Cortex of kidney (tissue), 1 donor: ENCODE measurements at places on chromosomes 1 and 21.

GRCh38 chr1:60329651-60330050 lies 256.1 kb upstream of the C1orf87 start:
- DNase-seq: no peak

GRCh38 chr1:16458831-16459230 lies 18.3 kb downstream of the NECAP2 start:
- no peak for DNase-seq

GRCh38 chr1:244633140-244633539 lies 19.8 kb upstream of the DESI2 start:
- no peak for DNase-seq

GRCh38 chr1:79896140-79896539 lies 889.6 kb upstream of the ADGRL4 start:
- no peak for DNase-seq

DNA sequence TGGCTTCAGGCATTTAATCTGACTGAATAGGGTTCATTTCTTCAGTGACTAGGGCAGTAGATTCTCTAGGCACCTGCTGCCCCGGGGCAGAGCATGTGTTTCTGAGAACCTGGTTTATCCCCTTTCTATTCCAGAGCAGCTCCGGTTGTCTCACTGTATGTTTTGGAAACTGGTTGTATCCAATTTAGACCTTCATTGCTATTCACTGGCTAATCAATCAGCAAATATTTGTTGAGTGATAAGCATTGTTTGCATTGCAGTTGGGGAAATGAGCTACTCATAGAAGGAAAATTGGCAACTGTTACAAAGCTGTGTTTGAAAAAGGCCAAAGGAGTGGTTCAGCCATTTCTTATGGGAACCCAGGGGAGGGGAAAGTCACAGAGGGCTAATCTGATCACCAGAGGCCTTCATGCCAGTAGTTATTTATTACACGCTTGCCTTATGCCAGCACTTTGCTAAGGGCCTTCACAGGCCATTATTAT lies 2.9 kb downstream of the QSOX1 start:
- no peak for DNase-seq

DNA sequence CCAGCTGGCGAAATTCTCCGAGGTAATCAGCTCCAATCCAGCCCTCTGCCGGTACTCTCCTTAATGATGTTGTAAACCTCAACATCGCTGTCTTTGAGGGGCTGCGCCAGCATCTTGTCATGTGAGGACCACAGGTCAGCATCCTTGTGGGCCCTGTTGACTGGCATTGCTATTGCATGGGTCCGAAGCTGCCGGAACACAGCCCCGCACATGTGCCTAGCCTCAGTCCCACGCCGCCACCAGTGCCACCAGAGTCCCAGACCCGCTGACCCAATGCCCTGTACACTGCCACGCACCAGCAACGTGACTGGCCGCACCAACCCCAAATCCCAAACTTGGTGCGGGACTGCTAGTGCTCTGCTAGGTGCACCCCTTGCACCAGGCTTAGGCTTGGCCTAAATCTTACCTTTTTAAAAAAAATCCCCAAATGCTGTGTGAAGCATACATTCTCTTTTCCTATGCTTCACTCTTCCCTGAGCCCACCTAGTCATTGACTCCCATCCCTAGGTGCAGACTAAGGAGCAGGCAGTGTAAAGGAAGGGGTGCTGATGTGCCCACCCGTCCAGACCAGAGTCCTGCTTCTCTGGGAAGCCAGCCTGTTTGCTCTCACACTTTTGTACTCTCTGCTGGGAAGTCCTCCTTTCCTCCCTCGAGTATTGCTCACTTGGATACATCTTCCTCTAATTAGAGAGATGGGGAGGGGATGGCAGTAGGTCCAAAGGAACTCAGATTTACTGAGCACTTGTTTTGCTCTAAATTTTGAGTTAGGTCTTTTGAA lies 81.9 kb upstream of the ARTN start:
- no peak for DNase-seq

- no peak for DNase-seq
Measured at GRCh38 chr21:40351006-40351405, 483.8 kb downstream of the PCP4 start.

- no peak for DNase-seq
Measured at GRCh38 chr1:53766831-53767405, 28.0 kb upstream of the GLIS1 start.

- no peak for DNase-seq
Measured at GRCh38 chr1:75720820-75721219, 3.7 kb upstream of the ACADM start.

DNA sequence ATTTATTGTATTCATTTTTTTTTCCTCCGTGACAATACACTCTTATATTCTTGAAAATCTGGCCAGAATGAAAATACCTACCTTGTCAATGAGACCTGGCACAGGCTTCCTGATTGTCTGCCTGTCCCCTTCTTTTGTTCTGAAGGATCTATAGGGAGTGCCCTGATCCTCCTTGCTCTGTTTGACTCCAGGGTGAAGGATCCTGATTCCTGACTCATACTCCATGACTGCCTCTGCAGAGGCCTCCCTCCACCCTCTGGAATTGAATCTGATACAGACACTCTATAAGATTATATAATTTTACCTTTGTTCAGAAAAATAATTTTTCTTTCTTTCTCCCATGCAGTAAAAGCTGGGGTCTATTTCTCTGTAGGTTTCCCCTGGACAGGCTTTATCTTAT lies 116.2 kb downstream of the HMCN1 start:
- no peak for DNase-seq

DNA sequence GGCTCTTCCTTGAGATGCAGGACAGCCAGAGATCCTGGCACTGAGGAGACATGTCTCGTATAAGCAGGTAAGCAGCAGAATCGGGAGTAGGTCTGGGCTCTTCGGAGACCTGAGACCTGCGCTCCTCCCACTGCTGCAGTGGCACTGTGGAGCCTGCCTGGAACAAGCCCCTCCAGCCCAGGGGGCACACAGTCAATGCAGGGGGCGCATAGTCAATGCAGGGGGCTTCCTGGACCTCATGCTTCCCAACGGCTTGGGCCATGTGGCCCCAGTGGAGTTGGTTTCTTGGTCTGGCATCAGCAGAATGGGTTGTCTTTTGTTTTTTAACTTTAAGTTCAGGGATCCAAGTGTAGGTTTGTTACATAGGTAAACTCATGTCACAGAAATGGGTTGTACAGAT lies 27.9 kb upstream of the EPHA8 start:
- no peak for DNase-seq

DNA sequence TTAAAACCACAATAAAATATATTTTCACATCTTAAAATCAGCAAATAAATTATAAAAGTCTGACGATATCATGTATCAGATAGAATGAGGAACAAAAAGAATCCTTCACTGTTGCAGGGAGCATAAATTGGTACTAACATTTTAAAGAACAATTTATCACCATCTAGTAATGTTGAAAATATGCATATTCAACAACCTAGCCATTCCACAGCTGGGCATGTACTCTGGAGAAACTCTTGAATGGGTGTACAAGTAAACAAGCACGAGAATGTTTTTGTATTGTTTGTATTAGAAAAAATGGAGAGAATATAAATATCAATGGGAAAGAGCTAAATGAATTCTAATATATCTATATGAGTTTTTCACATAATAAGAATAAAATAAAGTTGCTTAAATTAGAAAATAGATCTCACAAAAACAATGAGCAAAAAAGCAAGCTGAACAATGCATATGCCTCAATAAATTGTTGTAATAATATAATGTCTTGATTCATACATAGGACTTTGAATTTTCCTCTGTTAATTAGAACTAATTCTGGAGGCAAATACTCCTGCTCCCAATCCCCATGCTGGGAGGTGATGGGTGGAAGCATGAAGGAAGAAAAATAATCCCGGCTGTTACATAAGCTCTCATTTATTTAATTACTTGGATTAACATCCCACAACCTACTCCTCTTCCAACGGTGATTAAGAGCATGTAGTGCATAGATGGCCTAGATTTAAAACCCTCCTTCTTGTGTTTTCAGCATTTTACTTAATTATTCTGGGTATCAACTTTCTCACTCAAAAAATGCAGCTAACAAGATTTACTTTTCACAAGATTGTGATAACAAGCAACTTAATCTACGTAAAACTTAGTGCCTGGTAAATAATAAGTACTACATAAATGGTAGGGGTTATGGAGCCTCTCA lies 5.5 kb upstream of the FMO2 start:
- DNase-seq: no peak

DNA sequence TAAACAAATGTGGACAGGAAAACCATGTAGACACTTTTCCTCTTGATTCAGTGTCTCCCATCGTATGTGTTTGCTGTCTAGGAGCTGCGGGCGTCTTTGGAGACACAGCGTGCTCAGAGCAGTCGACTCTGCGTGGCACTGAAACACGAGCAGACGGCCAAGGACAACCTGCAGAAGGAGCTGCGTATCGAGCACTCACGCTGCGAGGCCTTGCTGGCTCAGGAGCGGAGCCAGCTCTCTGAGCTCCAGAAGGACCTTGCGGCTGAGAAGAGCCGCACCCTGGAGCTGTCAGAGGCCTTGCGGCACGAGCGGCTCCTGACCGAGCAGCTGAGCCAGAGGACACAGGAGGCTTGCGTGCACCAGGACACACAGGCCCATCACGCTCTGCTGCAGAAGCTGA lies 27.2 kb upstream of the DIP2A start:
- no peak for DNase-seq

DNA sequence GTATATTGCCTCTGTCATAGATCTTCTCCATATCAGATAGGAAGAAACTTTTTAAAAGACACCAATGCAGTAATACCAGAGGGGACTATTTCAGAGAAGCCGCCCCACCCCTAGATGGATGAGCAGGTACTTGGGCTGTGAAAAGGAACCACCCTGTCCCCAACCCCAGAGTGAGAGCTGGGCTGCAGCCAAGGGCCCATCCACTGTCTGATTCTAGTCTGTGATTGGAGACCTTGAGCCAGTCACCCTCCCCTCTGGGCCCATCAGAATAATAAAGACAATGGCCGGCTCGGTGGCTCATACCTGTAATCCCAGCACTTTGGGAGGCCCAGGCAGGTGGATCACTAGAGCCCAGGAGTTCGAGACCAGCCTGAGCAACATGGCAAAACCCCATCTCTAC lies 5.0 kb downstream of the CLEC20A start:
- no peak for DNase-seq

DNA sequence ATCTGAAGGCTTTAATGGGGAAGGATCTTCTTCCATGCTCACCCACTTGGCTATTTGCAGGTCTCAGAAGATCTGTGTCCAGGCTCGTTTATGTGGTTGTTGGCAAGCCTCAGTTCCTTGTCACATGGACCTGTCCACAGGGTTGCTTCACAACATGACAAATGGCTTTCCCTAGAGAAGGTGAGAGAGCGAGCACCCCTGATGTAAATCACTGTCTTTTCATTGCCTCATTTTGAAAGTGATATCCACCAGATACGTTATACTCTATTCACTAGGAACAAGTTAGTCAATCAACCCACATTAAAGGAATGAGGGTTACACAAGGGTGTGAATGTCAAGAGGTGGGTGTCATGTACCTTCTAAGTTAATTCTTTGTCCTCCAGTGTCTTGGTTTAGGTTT lies 433.3 kb downstream of the RPS6KC1 start:
- no peak for DNase-seq

GRCh38 chr1:178382372-178382771 lies 114.4 kb downstream of the CLEC20A start:
- DNase-seq: no peak

DNA sequence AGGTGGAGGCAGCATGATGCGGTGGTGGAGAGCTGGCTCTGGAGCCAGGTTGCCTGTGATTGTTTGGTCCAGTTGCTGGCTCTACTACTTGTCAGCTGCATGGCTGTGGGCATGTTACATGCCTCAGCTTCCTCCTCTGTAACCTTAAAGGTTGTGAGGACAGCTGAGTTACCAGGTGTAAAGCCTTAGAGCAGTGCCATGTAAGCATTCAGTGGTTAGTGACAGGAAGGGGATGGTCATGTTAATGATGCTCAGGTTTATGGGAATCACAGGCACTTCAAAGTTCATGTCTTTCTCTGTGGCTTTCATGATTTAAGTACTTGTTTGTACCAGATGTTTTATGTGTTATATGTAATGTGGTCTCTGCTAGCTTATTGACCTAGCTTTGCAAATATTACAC lies 32.6 kb downstream of the PTGFRN start:
- no peak for DNase-seq

DNA sequence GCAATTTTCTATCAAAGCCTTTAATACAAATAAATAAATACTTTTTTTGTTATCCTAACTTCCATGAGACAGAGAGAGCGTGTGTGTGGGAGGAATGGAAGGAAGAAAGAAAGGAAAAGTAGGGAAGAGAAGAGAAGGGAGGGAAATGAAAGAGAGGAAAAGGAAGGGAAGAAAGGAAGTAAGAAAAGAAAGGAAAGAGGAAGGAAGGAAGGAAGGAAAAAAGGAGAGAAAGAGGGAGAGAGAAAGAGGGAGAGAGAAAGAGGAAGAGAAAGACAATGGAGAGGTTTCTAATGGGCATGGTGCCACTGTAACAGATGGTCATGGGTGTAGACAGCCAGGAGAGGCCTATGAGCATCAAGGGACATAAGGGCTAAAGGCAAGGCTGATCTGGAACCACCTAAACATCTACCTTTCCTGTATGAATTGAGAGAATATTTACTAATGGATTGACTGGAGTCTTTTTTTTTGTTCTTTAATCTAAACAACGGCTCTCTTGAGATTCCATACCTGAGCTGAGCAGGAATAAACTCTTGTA lies 234.9 kb downstream of the PTPRC start:
- no peak for DNase-seq

GRCh38 chr21:38869196-38869595 lies 63.5 kb downstream of the ETS2 start:
- DNase-seq: no peak

DNA sequence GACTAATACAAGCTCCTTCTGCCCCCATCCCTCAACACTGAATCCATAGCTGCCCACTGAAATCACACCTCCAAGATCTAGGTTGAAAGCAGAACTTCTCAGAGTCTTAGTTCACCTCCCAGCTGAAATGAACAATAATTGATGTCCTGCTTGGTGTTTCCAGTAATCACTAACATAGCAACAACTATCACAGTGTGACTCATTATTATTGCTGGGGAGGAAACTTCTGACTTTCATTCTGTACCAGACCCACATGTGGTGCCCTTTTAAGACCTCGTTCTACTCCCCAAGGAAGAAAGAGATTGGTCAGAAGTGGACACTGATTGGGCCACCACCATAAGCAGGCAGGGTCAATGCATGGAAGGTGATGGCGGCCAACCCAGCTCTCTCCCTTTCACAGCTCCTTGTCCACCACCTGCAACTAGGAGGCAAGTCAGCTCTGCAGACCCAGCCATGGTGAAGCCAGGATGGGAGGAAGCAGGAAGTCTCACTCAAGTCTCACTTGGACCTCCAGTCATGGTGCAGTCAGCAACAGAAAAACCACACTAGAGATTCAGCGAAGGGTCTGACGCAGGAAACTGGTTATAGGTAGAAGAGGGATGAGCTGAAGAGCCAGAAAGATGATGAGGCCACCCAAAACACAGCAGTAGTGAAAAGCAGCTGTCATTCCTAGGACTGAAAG lies 720.2 kb downstream of the PTPRU start:
- DNase-seq: no peak

DNA sequence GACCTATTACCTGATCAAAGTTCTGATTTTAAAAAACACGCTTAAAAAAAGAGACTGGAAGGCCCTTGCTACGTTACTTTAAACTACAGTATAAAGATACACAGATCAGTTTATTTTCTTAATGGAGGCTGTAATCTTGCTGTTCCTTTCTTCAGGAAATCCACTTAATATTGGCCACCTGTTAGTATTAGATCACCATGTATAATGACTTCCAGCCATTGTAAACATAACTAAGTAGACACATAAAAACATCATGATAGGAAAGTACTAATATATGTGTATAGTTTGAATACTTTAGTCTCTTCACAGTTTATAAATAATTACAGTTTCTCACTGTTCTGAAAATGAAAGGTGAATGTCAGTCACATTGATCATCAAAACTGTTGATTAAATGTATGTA lies 68.6 kb downstream of the ADGRL2 start:
- DNase-seq: no peak

GRCh38 chr21:46021978-46022544 lies 40.5 kb downstream of the COL6A1 start:
- no peak for DNase-seq
